ENCODE measurements at places on chromosomes 11 and 22. TPM values are rescaled to one million over a fixed set of nuclear protein-coding genes. Genes with fewer than 3 reads are reported as not detected.

DNA sequence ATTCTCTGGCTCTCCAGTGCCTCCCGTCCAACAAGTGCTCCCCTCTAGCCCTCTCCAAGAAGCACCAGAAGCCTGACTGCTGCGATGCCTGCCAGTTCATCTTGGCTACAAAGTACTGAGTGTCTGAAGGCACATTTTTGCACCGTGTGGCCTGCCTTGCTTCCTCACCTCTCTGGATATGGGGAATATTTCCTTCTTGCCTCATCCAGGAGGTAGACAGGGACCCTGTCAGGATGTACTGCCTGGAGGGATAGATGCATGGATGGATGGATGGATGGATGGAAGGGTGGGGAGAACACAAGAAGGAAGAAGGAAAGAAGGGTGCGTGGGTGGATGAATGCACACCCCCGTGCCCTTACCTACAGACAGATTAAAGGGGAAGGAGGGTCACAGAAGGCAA is 27.6 kb downstream of the KCTD17 start:
- H3K36me3 ChIP-seq, result no peaks in the 10 kb centered on the region
- H3K4me3 ChIP-seq, result no peak overlapping the region
- no peak overlapping the region for H3K27ac ChIP-seq
- peaks cover 16% of the 10 kb centered on the region for H3K27me3 ChIP-seq
- no peak for DNase-seq

- no peaks in the 10 kb centered on the region for H3K4me1 ChIP-seq
- H3K36me3 ChIP-seq, result no peaks in the 10 kb centered on the region
Measured at GRCh38 chr11:59842316-59842715, 3.0 kb downstream of the CBLIF start.

DNA sequence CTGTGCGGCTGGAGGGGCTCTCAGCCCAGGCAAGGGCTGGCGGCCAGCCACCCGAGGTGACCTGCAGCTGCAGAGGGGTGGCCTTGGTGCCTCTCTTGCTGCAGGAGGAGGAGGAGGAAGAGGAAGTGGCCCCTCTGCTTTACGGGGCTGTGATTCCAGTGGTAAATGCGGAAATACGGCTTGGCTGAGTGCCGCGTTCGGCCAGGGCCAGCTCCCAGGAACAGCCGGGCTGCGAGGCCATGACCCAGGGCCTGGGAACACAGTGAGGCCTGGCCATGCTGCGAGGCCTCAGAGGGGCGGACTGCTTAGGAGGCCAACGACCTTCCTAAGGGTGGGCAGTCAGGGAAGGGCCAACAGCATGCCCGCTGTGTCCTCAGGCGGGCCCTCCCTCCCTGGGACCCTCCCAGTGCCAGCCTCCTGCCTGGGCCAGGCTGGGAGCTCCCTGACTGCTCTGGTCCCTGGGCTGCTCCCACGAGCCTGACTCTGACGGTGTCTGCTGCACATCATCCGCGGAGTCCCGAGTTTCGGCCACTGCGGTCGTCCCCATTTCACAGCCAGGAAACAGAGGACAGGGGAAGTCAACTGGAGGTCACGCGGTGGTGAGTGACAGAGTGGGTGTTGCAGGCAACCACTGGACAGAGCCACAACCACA is 20.8 kb upstream of the PPARA start:
- H3K27me3 ChIP-seq, result no peaks in the 10 kb centered on the region
- H3K4me1 ChIP-seq, result no peaks in the 10 kb centered on the region
- H3K4me3 ChIP-seq, result no peak overlapping the region
- H3K36me3 ChIP-seq, result no peaks in the 10 kb centered on the region
- no peak for DNase-seq
- H3K27ac ChIP-seq, result no peak overlapping the region

- peak overlapping the region; percentile 79 for H3K27ac ChIP-seq
- H3K4me3 ChIP-seq, result no peak overlapping the region
- no peaks in the 10 kb centered on the region for H3K36me3 ChIP-seq
- peak; percentile 95 for DNase-seq
- no peaks in the 10 kb centered on the region for H3K27me3 ChIP-seq
Measured at GRCh38 chr22:46119729-46120419, 30.5 kb upstream of the PPARA start.

- no peaks in the 10 kb centered on the region for H3K27me3 ChIP-seq
- H3K27ac ChIP-seq, result peak within 1 kb of the TSS; percentile 67
- H3K4me1 ChIP-seq, result peaks cover 15% of the 10 kb centered on the region
- peak; percentile 99 for DNase-seq
- H3K4me3 ChIP-seq, result peak within 1 kb of the TSS; percentile 81
Measured at GRCh38 chr11:34438529-34439507, at the start of gene CAT. Gene CAT, plus strand, starts transcription at chr11:34438934. Its CDS starts 80 bp downstream, at chr11:34439014.

GRCh38 chr22:39936523-39937145 is 23.6 kb upstream of the TMA7B start:
- H3K36me3 ChIP-seq, result no peaks in the 10 kb centered on the region
- no peaks in the 10 kb centered on the region for H3K4me1 ChIP-seq
- no peak overlapping the region for H3K4me3 ChIP-seq
- no peak for DNase-seq
- H3K27ac ChIP-seq, result no peak overlapping the region

- no peaks in the 10 kb centered on the region for H3K4me1 ChIP-seq
- no peak overlapping the region for H3K27ac ChIP-seq
- no peak overlapping the region for H3K4me3 ChIP-seq
- no peak for DNase-seq
- no peaks in the 10 kb centered on the region for H3K36me3 ChIP-seq
Measured at GRCh38 chr11:44344423-44344820, 34.5 kb upstream of the ALX4 start.

TSG101 gene
- 138 TPM for polyA plus RNA-seq

PICALM gene
- polyA plus RNA-seq, result 69.7 TPM

LRRC56 gene
- 0.72 TPM for polyA plus RNA-seq
